ENCODE measurements at places on chromosomes 7 and 10.

- DNase-seq = no peak
Observed at GRCh38 chr10:47088656-47089354, 177.6 kb downstream of the PTPN20 start.

DNA sequence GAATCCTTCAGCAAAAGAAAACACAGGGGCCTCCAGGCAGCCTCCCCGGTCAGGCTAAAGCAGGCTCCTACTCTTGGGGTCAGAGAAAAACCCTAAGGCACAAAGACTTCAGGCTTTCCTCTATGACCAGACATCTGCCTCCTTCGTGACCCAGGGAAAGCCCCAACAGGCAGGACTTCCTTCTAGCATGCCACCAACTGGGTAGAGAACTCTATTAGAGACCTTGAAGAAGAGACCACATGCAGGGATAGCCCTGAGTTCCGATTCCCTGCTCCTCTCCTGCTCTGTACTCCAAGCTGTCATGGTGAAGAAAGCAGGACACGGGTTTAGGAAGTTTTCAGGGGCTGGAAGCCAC is 1.3 kb downstream of the TRPV6 start:
- no peak for DNase-seq

DNA sequence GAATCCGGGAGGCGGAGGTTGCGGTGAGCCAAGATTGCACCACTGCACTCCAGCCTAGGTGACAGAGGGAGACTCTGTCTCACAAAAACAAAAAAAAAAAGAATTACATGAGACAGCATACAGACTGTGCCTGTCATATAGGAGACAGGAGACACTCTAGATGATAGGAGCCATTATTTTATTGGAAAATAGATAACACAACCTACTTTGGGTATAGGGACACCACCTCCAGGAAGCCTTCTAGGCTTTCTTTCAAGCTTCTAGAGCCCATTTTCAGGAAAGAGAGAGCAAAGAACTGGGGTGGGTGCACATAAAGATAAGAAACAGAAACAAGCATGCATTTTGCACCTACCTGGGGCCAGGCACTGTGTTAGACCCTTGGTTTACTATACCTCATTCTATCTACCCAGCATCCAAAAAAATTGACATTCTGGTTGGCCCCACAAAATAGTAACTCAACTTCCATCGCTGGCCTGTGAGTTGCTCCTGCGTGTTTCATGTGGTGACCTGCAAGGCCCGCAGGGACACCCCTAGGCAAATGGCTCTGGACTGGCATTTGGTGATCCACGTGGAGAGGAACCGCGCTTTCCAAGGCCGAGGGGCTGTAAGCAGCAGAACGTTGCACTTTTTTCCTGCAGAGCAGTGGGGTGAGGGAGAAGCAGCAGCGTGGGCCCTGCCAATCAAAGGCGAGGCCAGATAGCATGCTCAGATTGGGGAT is 57.1 kb upstream of the CACUL1 start:
- DNase-seq = no peak

DNA sequence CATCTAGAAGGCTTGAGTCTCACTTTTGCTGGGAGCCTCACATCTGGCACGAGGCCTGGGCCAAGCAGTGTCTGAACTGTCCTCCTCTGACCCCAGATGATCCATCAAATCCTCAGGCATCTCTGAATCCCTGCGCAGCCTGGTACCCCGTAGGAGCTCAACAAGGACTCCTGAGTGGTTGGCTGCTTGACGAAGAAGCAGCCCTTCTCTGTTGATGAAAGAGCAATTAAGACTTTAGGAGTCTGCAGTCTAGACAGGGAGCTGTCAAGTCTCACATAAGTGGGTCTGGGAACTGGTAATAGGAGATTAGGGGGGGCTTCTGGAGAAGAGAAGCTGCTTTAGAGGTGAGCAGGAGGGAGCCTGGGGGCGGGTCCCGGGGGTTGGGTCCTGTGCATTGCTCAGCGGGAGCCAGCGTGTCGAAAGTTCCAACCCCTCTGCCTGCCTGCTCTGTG is 326.0 kb downstream of the RPS24 start:
- no peak for DNase-seq

DNA sequence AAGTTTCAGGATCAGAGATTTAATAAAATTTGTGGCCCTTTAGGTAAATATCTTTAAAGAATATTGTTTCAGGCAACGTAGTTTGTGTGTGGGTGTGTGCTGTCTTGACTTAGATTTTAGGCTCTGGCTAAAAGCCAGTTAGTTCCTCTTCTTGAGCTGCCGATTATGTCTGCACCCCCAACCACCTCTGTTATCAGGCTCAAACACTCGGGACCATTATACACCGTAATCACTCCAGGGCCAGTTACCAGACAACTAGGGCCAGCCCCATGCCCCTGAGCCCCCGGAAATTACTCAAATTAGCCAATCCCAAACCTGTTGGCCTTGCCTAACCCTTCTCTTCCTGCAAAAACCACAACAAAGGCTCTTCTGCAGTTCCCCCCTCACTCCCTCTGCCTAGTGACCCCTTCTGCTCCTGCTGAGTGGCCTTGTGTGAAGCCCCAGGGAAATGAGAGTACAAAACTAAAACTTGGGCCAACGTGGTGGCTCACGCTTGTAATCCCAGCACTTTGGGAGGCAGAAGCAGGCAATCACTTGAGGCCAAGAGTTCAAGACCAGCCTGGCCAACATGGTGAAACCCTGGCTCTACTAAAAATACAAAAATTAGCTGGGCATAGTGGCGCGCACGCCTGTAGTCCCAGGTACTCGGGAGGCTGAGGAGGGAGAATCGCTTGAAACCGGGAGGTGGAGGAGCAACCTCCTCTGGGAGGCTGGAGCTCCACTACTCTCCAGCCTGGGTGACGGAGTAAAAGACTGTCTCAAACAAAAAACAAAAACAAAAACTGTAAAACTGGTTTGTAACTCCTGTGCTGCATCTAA is 9.2 kb upstream of the HNRNPF start:
- peak; percentile 43 for DNase-seq

- no peak for DNase-seq
Observed at GRCh38 chr7:21867816-21868575, 77.7 kb downstream of the CDCA7L start.

DNA sequence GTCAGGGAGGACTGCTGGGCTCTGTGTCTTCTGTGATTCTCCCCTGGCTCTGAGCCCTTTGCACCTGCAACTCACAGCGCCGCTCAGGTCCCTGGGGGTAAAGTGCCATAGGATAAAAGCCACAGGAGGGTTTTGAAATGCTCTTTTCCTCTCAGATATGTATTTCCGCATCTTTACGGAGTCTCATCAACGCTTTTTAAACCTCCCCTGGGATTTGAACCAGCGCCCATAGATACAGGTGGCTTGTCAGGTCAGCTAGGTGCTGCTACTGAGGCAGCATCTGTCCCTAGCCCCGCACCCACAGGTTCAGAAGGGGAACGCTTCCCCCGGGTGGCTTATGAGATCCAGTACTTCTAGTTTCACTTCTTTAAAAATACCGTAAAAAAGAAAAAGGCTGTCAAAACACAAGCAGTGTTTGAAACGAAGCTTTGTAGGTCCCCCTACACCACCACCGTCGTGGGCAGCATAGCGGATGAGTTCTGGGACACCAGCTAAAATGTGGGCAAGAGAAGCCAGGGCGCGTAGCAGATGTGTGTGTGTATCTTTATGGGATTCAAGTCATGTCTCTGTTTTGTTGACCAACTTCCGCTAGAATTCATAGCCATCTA is 173.5 kb downstream of the CUX1 start:
- DNase-seq = peak; percentile 57

DNA sequence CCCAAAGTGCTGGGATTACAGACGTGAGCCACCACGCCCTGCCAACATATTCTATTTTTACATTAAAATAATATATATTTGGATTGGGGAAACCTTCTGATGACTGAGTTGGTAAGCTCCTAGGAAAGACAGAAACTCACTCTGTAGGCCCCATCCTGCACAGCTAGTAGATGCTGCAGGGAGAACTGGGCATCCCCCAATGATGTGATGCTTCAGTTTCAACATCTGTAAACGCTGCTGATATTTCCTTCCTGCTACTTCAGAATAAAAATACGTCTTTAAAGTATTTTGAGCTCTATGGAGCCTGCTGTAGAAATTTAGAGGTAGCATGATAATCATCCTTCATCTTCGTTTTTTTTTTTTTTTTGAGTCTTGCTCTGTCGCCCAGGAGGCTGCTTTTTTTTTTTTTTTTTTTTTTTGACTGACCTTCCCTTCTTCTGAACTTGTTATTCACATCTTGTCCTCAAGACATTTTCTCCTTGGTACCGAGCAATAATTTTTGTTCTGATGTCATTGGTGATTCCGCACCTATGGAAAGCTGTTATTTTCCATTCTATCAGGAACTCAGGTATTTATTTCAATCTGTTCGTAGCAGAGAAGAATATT is 21.8 kb upstream of the INPP5F start:
- no peak for DNase-seq

- DNase-seq = no peak
Observed at GRCh38 chr7:95910341-95910740, 138.0 kb downstream of the DYNC1I1 start.

DNA sequence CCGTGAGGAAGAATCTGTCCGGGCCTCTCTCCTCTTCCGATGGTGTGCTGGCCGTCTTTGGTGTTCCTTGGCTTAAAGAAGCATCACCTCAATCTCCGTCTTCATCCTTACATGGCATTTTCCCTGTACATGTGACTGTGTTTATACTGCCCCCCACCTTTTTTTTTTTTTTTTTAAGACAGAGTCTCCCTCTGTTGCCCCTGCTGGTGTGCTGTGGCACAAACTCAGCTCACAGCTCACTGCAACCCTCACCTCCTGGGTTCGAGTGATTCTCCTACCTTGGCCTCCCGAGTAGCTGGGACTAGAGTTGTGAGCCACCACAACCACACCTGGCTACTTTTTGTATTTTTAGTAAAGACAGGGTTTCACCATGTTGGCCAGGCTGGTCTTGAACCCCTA is 121.9 kb upstream of the C7orf33 start:
- DNase-seq = no peak

DNA sequence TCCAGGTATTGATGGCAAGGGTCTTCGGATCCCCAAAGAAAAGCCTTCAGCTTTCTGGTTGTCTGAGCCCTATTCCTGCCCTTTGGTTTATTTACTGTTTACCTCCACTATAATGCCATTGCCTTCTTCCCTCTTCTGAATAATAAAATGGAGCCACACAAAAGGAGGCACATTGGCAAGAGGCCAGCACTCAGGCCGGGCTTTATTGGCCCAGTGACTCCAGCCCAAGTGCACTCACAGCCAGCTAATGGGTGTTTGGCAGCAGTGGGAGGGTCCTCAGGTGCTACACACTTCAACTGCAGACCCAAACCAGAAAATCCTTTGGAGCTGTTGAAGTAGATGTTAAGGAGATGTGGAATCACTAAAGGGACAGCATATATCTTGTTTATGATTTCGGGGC is 336.0 kb downstream of the PLXNA4 start:
- DNase-seq = no peak
